ENCODE measurements at places on chromosomes 12 and 14. TPM values are rescaled to one million over a fixed set of nuclear protein-coding genes. Genes with fewer than 3 reads are reported as not detected.
A peak's percentile ranks its signal among the peaks of the same experiment; 100 is the strongest.

GRCh38 chr12:67299926-67300325, 30.8 kb downstream of the CAND1 start:
- H3K27ac ChIP-seq: no peak overlapping the region
- H3K4me1 ChIP-seq: peaks cover 13% of the 10 kb centered on the region
- H3K27me3 ChIP-seq: no peaks in the 10 kb centered on the region
- H3K4me3 ChIP-seq: no peak overlapping the region
- H3K36me3 ChIP-seq: peaks cover 38% of the 10 kb centered on the region

DNA sequence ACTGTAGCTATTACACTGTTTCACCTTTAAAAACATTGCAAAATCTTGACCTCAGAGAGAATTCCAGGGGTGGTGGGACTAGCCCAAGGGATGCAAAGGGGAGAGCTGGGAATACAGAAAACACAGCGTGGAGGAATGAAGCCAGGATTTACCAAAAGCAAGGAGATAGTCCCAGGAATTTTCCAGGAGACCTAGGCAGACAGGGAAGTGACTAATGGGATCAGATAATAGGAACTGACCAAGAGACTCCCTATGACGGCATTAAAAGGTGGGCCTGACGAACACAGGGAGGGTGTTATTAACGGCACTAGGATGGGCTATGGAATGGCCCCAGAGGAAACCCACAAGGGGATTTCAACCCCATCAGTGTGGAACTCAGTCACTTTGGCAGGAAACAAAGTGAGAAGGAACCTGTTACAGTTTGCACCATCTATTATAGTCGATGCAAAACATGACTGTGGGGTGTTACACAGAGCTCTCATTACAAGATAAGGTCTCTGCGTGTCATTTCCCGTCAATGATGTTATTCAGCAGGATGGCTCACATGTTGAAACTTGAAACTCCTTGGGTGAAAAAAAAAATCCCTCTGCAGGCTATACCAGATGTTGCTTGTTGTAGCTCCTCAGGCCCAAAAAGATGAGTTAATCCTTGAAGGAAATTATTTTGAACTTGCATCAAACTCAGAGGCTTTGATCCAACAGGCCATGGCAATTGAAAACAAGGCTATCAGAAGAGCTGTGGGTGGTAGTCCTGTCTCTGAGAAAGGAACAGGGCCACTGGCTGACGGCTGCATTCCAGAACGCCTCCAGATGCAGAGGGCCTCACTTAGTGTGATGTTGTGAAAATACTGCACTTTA, 58.7 kb downstream of the DRAM1 start:
- H3K4me1 ChIP-seq: peaks cover 30% of the 10 kb centered on the region
- peaks cover 19% of the 10 kb centered on the region for H3K27me3 ChIP-seq
- H3K27ac ChIP-seq: peak overlapping the region; percentile 86
- no peaks in the 10 kb centered on the region for H3K36me3 ChIP-seq
- peak overlapping the region; percentile 65 for H3K4me3 ChIP-seq

GRCh38 chr12:11666131-11667050, 16.9 kb downstream of the ETV6 start:
- no peak for DNase-seq
- no peak overlapping the region for H3K4me3 ChIP-seq
- no peaks in the 10 kb centered on the region for H3K27me3 ChIP-seq
- no peaks in the 10 kb centered on the region for H3K36me3 ChIP-seq
- H3K4me1 ChIP-seq: peaks cover 65% of the 10 kb centered on the region
- H3K27ac ChIP-seq: peak overlapping the region; percentile 17

Gene NGB
- total RNA-seq: not detected

All from natural killer cell treated with Interleukin-12 subunit alpha and Interleukin-12 subunit beta and Interleukin-15 and Interleukin-18, amount 100 ng/mL, for 72 hours (primary cell).